HS-5 (cell line): ENCODE measurements at places on chromosomes 7 and 10.

DNA sequence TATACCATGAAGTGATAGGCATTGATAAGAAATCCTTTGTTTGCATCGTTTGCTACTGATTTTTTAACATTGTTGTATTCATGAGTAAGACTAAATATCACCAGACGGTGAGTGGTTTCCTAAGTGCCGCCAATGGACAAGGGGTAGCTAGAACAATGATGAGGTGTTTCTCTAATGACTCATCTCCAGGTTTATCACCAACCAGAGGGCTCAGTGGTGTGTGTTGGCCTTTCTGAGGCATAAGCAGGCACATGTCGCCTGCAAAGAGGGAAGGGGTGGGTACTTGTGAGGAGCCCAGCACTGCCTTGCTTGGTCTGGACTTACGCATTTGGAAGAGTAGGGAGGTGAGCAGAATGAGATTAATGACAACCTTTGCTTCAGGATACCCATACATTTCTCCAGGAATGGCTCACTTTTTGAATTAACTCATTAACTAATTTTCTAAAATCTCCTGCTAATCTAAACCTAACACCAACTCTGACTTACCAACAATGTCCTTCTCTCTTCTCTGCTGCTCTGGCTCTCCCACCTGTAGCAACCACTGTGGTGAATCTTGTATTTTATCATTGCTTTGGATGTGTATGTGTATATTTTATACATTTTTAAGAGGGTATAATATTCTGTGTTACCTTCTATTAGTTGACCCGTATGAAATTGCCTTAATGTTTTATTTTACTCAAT lies 722.6 kb downstream of the GRID1 start:
- no peak for DNase-seq

DNA sequence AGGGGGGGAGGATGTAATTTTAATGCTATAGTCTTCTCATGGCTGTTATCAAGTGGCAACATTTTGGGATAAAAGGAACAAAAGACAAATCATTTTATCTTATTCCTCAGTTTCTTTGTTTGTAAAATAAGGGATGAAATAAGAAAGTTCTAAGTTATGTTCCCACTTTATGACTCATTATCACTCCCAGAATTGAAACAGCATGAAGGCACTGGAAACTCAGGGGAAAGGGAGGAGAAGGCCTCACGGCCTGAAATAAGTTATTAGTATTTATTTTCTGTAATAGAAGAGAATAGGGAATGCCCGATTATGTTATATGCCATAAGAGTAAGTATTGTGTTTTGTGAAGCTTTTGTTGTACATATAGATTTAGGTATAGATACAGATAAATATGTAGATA lies 85.0 kb upstream of the NAMPT start:
- no peak for DNase-seq

DNA sequence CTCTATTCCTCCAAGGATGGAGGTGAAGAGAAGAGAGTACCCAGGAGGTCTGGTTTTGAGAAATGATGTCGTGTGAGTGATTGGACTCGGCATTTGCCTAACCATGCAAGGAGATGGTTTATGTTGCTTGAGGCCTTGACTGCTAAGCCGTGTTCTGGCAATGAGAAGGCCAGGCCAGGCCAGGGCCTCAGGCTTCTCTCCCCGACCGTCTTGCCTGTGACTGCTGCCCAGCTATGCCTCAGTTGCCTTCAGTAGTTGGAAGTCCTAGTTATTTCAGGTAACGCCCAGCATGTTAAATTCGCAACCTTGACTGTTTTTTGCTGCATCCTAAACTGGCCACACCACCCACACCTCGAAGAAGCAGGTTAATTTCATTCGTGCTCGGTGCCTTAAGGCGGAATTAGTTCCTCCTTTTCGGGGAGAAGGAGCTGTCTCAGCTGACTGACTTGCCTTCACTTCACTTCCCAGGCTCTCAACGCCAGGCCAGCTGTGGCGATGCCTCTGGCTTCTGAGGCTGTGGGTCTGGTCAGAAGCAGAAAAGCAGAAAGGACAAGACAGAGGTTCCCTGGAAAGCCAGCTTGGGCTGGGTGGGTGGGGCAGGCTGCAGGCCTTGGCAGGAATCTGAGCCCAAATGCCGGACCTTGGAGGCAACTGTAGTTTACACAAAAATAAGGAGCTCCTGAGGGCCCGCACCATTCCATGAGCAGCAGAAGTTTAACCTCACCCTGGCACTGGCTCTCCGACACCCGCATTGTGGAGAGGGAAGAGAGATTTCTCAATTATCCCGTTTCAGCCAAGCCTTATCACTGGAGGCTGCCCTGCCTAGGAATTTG lies 61.9 kb upstream of the SAMD8 start:
- DNase-seq, result no peak

GRCh38 chr7:30681331-30681797 lies 892 bp downstream of the CRHR2 start:
- no peak for DNase-seq

DNA sequence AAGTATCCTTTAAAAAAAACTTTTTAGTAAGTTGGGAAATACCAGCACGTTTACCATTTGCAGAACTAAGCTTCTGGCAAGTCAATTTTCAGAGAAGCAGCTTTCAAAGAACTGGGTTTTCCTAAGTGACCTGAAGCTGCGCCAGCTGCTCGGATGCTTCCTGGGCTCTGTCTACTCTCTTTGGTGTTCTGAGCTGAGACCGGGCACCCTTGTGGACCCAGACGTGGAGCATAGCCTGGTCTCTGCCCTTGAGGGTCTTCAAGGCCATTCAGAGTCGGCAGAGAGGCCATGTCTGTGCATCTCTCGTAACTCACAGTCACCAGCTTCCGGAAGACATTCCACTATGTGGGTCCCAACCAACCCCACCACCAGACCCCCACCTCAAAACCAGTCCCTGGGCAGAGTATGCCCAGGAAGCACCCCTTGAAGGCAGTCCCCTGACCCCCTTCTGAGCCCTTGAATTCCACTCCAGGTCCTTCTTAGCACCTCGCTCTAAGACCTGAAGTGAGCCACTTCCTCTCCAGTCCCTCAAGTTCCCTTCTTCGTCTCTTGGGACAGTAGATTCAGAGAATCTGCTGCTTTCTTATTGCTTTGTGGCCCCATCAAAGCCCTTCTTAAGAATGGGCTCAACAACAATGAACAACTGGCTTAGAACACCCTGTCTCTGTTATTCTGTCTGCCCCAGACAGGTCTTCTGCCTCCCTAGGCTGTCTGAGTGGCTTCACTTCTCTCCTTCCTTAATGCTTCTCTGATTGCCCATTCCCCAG lies 8.5 kb downstream of the CALML5 start:
- no peak for DNase-seq

DNA sequence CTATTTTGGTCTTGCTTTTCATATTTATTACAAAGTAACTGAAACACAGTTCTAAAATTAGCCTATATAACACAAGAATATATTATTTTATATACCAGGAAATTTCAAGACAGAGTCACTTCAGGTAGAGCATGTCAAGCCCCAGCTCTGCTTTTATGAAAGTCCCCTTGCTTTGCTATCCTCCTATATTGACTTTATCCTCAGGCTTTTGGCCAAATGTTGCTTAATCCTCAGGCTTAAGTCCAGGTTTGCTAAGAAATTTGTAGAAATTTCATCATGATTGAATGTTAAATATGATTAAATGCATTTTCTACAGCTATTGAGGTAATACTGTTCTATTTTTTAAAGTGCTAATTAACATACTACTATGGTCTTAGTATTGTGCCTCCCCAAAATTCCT lies 227.6 kb downstream of the FZD1 start:
- DNase-seq, result no peak

GRCh38 chr10:78829565-78829964 lies 239.2 kb upstream of the ZMIZ1 start:
- DNase-seq, result peak; percentile 26

DNA sequence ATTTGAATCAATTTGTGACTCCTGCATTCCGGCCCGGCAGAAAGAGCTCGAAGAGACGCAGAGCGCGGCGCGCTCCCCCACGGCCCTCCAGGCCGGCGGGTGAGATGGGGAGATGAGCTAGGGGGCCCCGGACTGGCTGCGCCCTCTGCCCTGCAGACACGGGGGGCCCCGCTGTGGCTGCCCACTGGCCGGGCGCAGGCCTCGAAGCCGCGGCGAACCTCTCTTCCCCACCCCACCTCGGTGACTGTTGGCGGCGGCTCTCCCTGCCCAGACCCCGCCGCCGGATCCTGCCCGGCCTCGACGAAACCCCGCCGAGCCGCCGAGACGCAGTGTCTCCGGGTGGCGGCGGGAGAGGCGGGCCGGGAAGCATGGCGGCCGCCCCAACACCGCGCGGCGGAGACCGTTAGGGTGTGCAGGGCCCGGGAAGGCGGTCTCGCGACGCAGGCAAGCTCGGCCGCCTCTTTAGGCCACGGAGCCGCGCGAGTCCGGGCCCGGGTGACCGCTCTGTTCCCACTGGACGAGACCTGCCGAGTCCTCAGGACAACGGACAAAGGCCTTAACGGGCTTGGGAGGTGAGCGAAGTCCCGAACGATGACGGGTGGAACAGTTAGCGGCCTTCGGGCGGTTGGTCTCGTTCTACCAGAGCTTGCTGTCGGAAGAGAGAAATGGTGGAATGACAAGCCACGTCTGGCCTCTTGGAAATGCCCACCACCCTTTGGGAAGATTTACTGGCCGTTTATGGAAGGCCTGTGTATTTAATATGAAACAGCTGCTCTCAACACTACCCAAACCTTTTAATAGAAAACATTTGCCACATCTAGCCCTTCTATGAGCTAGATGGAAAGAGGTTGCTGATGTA lies 24.3 kb downstream of the NUP42 start:
- DNase-seq, result no peak

GRCh38 chr10:92742331-92743228 lies 52.8 kb downstream of the HHEX start:
- DNase-seq, result no peak

GRCh38 chr10:78338717-78339116 lies 305.1 kb downstream of the RPS24 start:
- DNase-seq, result no peak

- DNase-seq, result no peak
These were observed 86.5 kb upstream of the TMEM72 start for GRCh38 chr10:44824607-44825006.

DNA sequence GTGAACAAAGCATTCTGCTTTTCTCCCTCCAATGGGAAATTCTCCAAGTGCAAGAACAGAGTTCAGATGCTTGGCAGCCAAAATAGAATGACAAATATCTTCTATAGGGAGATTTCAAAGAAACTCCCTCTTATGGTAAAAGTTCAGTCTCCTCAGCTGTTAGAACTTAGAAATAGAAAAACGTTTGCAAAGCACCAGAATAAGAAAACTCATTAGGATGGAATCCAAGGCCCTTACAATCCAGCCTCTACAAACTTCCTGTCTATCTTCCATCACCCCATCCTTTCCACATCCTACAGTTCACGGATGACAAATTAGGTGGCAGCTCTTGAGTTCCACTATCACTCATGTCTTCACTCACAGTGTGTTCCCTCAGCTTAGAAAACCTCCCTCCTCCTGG lies 25.7 kb downstream of the FAM13C start:
- peak; percentile 4 for DNase-seq

GRCh38 chr7:120190109-120190508 lies 82.9 kb upstream of the KCND2 start:
- DNase-seq, result no peak

- no peak for DNase-seq
These were observed 6.5 kb upstream of the VWC2 start for GRCh38 chr7:49766966-49767365.

DNA sequence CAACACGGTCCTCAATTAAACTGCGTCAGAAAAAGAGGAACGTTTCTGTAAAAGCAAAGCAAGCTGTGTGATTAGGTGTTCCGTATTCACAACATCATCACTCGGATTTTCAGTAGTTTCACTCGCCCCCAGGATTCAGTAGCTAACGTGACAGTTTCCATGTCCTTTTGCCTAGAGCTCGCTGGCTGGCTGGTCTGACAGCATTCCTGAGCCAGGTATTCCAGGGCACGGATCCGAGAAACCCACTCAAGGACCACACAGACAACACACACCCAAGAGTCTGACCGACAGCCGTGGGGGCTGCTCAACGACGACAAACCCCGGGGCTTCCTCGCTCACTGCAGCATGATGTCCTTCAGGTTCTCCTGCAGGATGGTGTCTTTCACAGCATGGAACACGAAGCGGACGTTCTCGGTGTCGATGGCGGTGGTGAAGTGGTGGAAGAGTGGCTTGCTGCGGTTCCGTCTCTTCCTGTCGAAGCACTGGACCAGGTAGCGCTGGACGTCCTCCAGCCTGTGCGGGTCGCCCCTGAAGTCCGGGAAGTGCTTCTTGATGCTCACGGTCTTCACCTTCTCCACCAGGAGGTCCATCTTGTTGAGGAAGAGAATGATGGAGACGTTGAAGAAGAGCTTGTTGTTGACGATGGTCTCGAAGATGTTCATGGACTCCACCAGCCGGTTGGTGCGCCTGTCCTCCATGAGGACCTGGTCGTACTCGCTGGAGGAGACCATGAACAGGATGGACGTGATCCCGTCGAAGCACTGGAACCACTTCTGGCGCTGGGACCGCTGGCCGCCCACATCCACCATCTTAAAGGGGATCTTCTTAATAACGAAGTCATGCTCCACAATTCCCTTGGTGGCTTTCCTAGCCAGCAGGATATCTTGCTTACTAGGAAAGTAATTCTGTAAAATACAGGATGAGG lies 43.1 kb downstream of the AMZ1 start:
- no peak for DNase-seq

DNA sequence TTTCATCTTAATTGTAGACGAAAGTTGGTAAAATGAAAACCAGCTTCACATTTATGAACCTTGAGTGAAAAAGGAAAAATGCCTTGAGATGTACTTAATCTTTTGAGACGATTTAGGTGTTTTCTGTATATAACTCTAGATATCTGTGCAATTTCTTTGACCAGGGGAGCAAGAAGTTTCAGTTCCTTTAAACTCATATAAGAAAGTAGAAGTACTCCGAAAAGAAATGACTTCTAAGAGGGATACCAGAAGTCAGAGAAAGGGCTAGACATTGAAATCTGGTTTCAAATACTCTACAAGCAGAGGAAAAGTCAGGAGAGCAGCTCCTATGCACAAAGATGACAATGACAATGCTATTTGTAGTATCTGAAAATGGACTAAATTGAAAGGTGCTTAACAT lies 303.7 kb downstream of the BAMBI start:
- no peak for DNase-seq

DNA sequence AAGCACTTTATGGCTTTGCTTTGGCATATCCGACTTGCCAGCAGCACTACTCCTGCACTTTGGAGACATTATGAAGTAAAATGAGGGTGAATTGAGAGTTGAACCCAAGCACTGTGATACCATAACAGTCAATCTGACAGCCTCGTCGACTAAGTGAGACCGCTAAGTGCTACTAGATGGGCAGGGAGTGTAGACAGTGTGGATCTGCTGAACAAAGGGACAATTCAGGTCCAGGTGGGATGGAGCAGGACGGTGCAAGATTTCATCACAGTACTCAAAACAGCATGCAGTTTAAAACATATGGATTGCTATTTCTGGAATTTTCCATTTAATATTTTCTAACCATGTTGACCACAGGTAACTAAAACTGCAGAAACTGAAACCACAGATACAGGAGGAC lies 20.8 kb upstream of the PRTFDC1 start:
- DNase-seq, result no peak
